RWPE2 (cell line): ENCODE measurements at places on chromosomes 1 and 21.

DNA sequence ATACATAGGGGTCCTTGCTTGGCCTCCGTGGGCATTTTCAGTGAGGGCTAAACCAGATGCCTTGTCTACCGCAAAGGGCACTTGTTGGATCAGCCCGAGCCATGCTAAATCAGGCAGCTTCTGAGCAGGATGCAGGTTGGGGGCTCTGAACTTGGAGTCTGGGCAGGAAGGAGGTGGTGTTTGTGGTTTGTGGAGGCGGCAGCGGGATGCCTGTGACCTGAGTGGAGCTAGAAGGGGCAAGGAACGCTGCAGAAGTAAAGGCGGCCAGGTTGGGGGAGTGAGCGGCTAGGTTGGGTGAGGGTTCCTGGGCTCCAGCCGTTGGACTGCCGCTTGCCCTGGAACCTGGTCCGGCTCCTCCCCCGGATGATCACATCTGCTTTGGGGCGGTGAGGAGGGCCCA is 183.9 kb downstream of the CAMTA1 start:
- DNase-seq = no peak

- no peak for DNase-seq
Measured at GRCh38 chr1:82782599-82782998, 981.9 kb downstream of the ADGRL2 start.

- DNase-seq = no peak
Measured at GRCh38 chr1:156262461-156263287, 14.8 kb upstream of the PAQR6 start.

DNA sequence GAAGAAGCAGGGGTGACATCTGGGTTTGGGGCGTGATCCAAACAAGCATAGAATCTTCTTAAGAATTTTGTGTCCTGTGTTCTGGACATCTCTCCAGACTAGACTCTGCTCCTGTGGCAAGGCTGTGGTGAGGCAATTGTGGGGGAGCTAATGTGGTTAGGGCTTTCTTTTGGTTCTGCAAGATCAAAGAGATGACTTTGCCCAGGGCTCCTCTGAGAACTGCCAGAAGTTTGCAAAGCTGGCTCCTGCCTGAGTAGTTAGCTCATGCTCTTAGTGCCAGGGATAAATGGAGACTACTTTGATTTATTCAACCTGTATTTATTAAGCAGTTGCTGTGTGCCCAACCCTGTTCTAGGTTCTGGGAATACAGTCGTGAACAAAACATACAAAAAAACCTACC is 34.0 kb upstream of the CRNN start:
- DNase-seq = no peak

GRCh38 chr1:50333595-50333974 is 89.7 kb downstream of the DMRTA2 start:
- DNase-seq = no peak

DNA sequence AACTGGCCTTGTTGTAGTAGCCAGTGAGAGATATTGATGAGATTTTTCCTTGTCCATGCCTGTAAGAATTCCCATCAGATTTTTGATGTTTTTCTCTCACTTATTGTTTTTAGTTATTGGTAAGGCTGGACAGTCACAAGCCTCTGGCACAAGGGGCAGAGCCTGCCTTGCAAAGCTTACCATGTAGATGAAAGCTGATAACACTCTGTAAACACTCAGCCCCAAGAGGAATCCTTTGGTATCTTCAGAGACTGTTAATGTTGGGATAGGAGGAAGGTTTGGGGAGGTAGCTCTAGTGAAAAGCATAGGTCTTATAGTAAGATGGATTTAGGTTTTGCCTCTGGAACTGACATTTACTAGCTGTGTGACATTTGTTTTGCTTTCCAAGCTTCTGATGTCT is 37.7 kb downstream of the MARK1 start:
- no peak for DNase-seq

DNA sequence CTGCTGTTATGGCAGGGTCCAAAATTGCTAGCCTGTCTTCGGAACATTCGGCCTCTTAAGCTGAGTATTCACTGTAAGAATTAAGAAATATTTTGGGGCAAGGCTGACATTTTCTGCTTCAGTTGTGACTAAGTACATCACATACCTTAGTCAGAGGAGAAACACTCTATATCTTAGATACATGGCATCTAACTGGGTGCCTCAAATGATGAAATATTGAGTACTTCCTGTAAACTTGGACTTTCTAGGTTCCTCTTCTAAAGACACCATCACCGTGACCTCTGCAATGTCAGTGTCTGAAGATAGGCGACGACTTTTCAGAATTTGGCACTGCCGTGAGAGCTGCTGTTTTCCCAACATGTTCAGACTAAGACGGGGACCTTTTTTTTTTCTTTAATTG is 65.6 kb downstream of the PCBP3 start:
- no peak for DNase-seq

- peak; percentile 85 for DNase-seq
Measured at GRCh38 chr1:115138973-115139372, 49.7 kb upstream of the TSPAN2 start.

- no peak for DNase-seq
Measured at GRCh38 chr1:22186311-22186710, 43.4 kb upstream of the WNT4 start.

- no peak for DNase-seq
Measured at GRCh38 chr1:190679044-190679443, 201.4 kb upstream of the BRINP3 start.

DNA sequence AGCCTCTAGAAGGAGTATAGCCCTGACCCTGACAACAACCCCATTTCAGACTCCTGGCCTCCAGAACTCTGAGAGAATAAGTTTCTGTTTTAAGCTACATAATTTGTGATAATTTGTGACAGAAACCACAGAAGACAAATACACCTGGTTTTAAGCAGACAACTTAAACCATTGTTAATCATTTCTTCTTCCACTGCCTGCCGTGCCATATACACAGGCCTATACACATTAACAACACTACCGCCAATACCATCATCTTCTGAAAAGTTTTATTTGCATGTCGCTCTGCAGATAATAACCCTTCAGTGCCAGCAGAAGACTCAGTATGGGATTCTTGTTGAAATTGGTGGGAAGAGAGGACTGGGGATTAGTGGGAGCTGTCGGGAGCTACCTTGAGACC is 39.9 kb upstream of the KRTAP19-8 start:
- no peak for DNase-seq

DNA sequence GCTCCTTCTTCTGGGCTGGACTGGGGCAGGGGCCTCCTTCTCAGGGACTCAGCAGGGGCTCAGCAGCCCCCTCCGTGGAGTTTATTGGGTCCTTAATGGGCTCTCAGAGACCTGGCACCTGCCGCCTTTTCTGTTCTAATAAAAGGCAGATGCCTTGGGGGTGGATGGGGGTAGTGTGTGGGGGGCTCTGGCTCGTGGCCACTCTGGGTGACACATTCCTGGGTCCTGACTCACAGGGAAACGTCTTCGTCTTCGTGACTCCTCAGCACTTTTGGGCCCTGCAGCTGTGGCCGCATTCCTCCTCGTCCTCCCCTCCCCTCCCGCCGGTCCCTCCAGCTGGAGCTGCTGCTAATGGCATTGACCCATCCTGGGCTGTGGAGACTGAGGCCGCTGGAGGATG is 107.8 kb upstream of the WNT4 start:
- no peak for DNase-seq

GRCh38 chr21:31446226-31446855 is 102.3 kb upstream of the TIAM1 start:
- DNase-seq = no peak

DNA sequence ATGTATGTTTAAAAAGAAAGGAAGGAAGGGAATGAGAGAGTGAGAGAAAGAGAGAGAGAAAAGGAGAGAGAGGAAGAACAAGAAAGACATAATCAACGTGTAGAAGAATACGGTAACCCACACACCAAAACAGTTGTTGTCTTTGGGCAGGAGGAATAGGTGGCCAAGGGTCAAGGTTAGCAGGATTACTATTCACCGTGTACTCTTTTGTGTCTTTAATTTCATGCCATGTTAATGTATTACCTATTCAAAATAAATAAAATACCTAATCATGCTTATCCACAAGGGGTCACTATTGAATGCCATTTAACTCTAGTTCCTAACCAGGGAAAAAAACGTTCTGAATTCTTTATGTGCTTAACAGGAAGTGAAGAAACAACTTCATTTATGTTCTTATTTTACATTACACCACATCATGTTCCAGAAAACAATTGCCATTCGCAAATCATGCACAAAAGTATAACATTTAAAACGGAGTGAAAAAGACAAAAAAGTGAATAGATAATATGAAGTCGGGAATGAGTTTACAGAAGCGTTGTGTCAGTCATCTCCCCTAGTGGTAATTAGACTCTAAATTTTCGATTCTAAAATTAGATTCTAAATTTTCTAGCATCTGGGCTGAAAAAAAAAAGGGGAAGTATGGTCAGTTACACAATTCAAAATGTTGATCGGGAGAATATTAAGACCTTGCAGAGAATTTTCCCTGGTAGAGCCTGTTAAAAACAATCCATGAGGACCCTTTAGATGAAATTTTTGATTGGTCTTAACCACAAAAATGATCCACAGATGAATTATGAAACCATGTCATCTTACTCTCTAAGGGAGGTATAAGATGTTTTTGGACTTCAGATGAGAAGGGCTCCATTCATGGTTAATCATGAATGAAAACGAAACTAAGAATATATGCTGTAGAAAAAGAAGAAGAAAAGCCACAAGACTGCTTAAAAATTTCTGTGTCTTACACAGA is 700 bp upstream of the KMO start:
- DNase-seq = no peak

DNA sequence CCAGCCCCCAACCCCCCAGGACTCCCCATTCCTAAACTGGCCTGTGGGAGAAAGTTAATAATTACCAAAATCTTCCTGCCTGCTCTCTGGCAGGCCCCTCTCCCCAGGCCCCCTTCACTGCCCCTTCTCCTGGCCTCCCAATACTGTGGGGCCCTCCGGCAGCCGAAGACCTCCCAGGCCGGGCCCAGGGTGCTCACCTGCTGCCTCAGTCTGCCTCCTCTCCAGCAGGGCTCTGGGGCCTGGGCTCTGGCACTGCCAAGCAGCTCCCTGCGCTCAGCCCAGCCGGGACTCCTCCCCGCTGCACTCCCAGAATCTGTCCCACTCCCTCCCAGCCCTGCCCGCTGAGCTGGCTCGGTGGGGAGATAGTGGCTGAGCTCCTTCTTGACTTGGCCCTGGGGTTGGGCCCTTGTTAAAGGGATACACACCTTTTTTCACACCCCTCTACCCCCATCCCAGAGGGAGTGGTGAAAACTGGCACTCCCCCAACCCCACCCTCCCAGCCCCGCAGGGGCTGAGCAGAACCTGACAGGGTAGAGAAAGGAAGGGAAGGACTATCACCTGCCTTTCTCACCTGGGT is at the start of gene S100A16:
TSS of gene S100A16 (minus strand) at position 383 of the 577 bp plus-strand sequence. CDS start 4,986 bp downstream, outside the sequence.
- peak; percentile 89 for DNase-seq

- DNase-seq = no peak
Measured at GRCh38 chr1:94741510-94741909, 78.6 kb upstream of the SLC44A3 start.

- no peak for DNase-seq
Measured at GRCh38 chr21:28418726-28419514, 573.8 kb downstream of the LTN1 start.

GRCh38 chr1:175498002-175498401 is 245.4 kb downstream of the TNR start:
- no peak for DNase-seq

GRCh38 chr1:203072002-203072602 is 13.7 kb downstream of the MYOG start:
- peak; percentile 4 for DNase-seq

DNA sequence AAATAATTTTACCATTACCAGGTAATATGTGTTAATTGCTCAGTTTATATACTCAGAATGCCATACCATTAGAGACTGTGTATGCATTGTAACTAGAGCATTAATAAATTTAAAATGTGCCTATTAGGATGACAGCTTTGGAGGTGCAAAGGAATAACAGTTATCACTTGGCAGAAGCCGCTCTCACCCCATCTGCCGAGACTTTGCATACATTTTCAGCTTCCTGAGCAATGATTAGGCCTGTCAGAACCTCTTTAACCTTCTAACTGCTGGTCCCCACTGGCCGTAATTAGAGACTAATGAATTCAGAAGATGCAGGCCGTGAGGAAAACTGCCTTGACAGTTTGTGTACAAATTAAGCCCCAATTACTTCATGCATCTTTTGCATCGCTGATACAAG is 158.0 kb upstream of the PROX1 start:
- DNase-seq = no peak

- no peak for DNase-seq
Measured at GRCh38 chr1:91171898-91172297, 150.1 kb upstream of the ZNF644 start.

- no peak for DNase-seq
Measured at GRCh38 chr1:24862775-24863483, 67.1 kb downstream of the RUNX3 start.

DNA sequence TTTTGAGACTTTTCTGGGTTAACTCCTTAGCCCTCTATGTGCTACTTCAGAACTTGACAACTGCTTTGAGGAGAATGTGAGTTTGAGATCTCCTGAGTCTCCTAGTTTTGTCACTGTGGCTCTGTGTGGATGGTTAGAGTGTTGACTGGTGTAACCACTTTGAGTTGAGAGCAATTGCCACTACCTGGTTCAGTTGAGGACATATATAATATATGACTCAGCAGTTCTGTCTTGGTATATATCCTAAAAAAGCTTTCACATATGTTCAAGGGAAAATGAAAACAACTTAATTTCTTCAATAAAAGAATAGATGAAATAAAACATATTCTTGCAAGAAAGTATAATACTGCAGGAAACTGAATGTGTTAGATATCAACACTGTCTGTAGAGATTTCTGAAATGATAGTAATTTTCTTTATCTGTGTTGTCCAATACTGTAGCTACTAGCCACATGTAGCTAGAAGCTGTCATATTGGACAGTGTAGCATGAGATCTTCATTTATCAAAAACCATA is 96.7 kb upstream of the QSOX1 start:
- DNase-seq = no peak

DNA sequence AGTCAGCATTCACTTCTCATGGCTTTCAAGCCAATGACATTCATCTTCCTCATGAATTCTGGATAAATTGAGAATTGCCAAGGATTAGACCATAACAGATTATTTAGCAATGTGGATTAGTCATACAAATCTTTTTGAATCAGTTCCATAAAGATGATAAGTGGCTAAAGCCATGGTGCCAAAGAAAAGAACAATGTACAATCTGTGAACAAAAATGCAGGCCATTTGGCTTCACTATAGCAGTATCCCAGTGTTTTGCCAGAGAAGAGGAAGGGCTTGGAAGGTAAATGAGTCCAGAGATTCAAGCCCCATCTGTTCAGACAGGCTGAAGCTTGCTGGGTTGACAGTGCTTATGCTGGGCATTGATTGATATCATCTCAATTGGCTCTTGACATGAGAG is 376.4 kb upstream of the LRRC7 start:
- no peak for DNase-seq

- DNase-seq = no peak
Measured at GRCh38 chr1:10146391-10146790, 64.0 kb upstream of the KIF1B start.

GRCh38 chr1:151546011-151546925 is 6.2 kb downstream of the TUFT1 start:
- DNase-seq = no peak

- no peak for DNase-seq
Measured at GRCh38 chr1:193700710-193701355, 514.4 kb upstream of the B3GALT2 start.

DNA sequence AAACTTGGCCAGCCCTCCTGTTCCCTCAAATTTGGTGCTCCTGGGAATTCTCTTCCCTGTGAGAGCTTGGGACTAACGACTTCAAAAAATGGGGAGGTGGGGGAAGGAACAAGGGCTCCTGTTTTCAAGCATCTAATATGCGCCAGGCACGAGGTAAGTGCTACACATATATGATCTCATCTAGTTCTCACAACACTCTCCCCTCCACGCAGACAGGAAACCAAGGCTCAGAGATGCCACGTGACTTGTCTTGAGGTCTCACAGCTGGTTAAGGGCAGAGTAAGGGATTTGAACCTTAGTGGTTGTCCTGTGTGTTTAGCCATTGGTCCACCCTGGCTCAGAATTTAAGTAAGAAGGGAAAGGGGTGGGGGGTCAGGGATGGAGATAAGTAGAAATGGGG is 125.9 kb downstream of the DMRTB1 start:
- DNase-seq = no peak
